ENCODE measurements at places on chromosomes 6 and 20.
A peak's percentile ranks its signal among the peaks of the same experiment; 100 is the strongest.

DNA sequence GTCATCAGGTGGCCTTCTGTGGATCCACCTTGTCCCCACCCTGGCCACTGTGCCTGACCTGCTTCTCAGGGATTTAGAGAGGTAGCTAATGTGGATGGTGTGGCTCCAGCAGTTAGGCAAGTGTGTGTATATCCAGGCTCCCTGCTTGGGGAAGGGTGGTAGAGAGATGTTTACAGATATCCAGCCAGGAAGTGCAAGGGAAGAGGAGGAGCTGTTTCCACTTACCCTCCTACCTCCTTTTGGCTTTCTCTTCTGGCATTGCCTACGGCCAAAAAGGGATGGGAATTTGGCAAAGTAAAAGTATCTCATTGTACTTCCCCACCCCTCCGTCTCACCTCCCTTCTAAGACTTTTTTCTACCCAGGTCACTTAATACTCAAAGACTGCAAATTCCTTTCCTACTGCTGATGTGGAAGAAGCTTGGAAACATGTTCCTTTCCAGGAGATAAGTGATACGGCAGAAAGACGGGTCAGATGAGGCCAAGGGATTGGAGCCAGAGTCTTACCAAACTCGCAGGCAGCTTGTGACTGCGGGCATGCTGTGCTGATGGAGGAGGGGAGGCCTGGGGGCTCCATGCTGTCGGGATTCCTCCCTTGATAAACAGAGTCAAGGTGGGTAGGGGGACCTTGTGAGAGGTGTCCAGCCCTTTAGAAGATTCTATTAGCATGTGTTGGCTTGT, 253.4 kb downstream of the PRL start:
- DNase-seq = no peak

DNA sequence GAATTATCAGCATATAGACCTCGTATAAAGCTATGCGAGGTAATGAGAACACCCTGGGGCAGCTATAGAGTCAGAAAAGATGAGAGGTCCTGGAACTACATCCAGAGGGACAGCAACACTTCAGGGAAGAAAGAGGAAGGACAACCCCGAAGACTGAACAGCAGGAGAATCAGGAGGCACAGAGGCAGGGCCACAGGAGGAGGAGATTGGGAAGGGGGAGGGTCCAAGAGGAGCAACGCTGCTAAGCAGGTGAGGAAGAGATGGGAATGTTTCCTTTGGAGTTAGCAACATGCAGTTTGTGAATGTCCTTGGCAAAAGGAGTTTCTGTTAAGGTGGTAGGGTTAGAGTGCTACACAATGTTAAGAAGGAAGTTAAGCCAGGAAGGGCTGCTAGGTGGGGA, 79.5 kb upstream of the OLIG3 start:
- no peak for DNase-seq

DNA sequence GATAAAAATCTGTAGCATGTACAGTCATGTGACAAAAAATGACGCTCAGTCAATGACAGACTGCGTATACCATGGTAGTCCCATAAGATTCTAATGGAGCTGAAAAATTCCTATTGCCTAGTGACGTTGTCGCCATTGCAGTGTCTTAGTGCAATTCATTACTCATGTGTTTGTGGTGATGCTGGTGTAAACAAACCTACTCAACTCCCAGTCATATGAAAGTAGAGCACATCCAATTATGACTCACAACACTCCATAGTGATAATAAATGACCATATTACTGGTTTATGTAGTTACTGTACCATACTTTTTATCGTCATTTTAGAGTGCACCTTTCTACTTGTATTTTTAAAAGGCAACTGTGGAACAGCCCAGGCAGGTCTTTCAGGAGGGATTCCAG, 45.0 kb downstream of the TFAP2A start:
- DNase-seq = no peak

DNA sequence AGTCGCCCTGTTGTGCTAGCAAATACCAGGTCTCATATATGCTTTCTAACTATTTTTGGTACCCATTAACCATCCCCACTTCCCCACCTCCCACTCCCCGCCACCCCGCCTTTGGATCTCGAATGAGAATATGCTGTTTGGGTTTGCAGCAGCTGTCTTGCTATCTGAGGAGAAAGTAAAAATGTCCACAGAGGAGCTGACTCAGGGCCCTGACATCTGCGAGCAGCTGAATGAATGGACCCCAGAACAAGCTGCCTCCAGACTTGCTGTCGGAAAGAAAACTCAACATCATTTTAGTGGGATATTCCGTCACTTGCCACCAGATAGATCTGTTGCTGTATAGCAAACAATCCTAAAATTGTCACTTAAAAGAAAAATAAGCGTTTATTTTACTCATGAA, 103.7 kb downstream of the LINC00237 start:
- no peak for DNase-seq

GRCh38 chr6:161836643-161837448, 563.0 kb upstream of the AGPAT4 start:
- no peak for DNase-seq

- DNase-seq = no peak
Observed at GRCh38 chr20:16846006-16846405, 97.8 kb downstream of the OTOR start.

GRCh38 chr6:82567621-82568020, 204.0 kb downstream of the TPBG start:
- no peak for DNase-seq

DNA sequence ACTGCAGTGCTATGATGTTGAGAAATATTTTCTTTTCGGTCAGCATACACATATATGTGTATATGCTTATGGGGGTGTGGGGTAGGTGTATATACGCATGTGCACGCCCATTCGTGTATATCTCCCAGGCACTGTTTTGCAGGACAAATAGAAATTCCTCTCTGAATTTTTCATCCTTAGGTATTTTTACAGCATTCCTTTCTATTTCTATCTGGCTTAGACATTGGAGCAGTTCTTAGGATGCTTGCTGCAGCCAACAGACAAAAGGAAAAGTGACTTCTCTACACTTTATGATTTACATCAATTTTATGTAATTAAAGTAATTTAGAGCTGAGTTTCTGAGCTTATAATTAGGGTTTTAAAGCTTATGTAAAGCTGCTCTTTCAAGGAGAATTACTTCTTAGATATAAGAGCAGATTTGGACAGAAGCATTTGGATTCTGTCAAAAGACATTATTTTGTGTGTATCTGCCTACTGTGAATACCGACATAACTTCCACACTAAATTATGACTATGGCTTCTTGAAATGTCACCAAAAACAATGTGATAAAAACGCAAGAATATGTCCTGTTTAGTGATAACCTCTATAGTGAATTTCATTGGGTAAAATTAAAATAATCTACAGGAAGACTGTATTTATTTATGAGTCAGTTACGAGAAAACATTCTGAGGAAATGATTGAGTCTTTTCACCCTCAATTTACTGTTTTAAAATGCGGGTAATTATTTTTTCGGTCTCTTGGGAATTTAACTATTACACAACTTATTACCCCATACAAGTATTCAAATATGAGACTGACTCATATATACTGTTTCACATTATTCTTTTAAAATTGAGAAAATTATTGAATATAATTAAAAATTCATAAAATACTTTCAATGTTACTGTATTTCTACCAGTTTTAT, 21.3 kb upstream of the CEP43 start:
- no peak for DNase-seq

DNA sequence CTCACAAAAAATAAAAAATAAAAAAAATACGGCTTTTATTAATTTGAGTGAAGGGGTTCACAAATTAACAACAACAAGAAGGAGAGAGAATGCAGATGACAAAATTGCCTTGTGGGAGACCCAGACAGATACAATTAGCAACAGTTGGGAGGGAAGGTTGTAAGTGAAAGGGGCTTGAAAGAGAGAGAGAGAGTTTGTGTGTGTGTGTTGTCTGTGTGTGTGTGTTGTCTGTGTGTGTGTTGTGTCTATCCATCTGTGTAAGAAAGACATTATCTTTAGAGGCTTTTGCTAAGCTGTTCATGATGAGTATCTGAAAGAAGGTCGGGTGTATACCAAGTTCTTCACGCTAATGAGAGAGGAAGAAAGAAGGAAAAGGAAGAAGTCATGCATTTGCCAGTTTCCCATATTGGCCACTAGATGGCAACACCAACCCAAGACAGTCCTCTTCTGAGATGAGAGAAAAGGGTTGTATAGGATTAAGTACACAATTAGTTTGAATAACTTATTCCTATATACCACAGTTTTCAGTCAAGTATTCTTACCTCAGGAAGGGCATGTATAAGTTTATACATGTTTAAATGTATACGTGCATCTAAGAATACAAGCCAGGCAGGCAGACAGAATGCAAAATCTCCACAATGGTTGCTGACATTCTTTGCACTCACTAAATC, 63.7 kb upstream of the CD2AP start:
- peak; percentile 8 for DNase-seq

GRCh38 chr6:121884620-121885019, 449.2 kb downstream of the GJA1 start:
- no peak for DNase-seq

DNA sequence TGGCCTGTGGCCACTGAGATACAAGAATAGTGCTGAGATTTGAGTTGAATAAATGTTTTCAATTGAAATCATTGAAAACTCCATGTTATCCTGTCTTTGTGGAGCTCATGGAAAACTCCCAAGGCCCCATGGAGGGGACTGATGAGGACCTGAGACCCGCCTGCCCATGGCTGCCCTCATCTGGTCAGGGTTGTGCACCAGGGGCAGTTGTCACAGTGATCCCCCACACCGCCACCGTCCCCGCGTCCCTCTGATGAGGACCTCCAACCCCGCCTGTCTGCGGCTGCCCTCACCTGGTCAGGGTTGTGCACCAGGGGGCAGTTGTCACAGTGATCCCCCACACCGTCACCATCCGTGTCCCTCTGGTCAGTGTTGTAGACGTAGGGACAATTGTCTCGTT, 27.8 kb downstream of the THBS2 start:
- DNase-seq = no peak

- no peak for DNase-seq
Observed at GRCh38 chr6:168428052-168428826, 12.7 kb upstream of the SMOC2 start.

DNA sequence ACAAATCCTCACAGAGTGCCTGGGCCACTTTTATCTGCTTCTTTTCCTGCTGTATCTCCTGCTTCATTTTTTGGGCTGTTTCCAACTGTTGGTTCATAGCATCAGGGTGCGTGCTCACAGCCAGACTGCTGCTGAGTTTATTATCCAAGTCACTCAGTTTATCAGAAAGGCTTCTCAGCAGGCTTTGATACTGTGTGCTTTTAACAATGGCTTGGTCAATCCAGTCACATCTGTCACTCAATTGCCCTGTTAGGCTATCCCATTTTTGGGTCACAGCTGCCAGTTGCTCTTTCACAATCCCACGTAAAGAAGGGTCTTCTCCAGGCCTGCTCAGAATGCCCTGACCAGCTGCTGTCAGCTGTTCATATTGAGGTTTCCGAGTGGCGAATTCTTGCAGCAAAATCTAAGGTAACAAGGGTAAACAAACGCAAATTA, 87.2 kb downstream of the DST start:
- DNase-seq = no peak

DNA sequence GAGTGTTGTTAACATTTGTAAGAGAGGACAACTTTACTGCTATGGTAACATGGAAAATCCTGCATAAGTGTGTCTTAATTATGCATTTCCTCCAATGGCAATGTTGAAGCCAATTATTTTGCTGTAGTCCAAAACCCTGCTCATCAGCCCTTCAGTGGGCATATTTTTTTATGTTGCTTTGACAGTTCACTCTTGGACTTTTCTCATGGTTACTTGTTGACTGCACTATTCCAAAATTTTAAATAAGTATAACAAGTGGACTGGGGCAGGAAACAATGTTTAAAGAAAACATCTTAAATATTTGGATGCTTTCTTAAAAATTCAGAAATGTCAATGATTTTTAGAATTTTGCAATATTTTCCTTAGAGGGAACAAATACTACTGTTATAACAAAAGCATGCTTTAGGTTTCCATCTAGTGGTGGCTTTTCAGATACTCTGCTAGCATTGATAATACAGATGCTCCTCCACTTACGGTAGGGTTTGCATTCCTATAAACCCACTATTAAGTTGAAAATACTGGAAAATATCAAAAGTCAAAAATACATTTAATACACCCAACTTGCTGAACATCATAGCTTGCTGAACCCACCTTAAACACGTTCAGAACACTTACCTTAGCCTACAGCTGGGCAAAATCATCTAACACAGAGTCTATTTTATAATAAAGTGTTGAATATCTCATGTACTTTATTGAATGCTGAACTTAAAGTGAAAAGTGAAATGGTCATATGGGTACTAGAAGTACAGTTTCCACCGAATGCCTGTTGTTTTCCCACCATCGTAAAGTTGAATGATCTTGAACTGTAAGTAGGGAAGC, 86.4 kb downstream of the ADGRG6 start:
- DNase-seq = no peak

GRCh38 chr6:129329678-129330077, 380.3 kb downstream of the ARHGAP18 start:
- DNase-seq = no peak

DNA sequence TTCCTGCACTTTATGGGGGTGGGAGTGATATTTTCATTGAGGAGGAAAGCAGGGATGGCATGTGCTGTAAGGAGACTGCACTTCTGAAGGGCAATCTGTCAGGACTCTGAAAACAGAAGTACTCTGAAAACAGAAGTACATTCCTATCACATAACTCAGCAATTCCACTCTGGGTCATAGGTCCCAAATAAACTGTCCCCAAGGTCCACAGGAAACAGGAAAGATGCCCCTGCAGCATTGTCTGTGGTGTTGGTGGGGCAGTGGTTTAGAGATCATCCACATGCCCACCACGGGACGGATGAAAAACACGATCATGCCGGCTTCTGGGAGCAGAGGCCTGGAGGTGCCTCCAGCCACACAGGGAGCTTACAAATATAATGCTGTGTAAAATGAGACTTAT, 150.3 kb downstream of the OTOR start:
- DNase-seq = no peak

DNA sequence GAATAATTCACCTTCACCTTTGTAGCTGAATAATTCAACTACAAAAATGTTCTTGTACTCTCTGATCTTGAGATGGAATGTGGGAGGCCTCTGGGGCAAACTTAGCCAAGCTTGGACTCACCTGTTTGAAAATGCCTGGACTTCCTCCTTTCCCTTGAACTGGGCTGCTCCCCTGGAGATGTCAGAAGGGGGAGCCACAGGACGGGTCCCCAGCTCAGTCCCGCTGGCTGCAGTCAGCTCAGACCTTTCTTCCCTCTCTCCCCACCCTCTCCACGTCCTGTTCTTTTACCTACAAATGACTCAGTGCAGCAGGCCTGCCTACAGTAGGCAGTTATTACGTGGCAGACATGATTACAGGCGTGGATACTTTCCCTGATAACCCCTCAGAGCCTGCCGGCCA, 131.5 kb upstream of the RALGAPA2 start:
- DNase-seq = no peak

DNA sequence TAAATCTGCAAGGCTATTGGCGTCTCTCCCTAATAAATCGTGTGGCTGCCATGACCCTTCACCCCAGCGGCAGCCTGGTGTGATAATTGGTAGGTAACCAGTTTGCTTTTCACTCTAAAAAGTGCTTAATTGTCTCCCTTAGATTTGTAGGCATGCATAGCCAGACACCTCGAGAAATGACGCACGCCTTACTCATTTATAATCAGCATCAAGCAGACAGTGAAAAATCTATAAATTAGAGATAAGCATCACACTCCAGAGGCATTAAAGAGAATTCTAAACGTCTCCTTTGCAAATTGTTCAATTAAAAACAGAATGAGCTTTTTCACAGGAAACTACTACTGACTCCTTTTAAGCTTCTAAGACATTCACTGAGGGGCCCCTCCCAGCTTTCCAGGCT, 110.2 kb upstream of the RPS6KA2 start:
- DNase-seq = no peak

GRCh38 chr6:56359201-56359899, 112.0 kb upstream of the COL21A1 start:
- peak; percentile 13 for DNase-seq

Data from stimulated activated CD8-positive, alpha-beta memory T cell treated with anti-CD3 and anti-CD28 coated beads, Interleukin-15, amount 100 ng/mL, for 4 hours (primary cell).